Sciatic nerve (tissue), 2 donors: ENCODE measurements at places on chromosomes 3 and 15. TPM values are rescaled to one million over a fixed set of nuclear protein-coding genes. Genes with fewer than 3 reads are reported as not detected.

Gene MINAR1
- total RNA-seq, result 0.98 TPM

Gene CFAP20DC
- 0.49 TPM for total RNA-seq

Gene ZNF106
- total RNA-seq, result 87.8 TPM

Gene DLL4
- total RNA-seq, result 33.3 TPM

Gene NRG4
- total RNA-seq, result 0.27 TPM

Gene ATP13A4
- 1.2 TPM for total RNA-seq

Gene MASP1
- 6.3 TPM for total RNA-seq

Gene UROC1
- total RNA-seq, result not detected

Gene IL17RD
- 14.8 TPM for total RNA-seq

Gene SYNM
- total RNA-seq, result 33.7 TPM

Gene CCK
- not detected for total RNA-seq

Gene MST1R
- total RNA-seq, result 2.7 TPM

Gene LOXL1
- total RNA-seq, result 16.6 TPM

Gene LCTL
- 19.6 TPM for total RNA-seq

Gene EXD1
- not detected for total RNA-seq

Gene SLC28A1
- 0.45 TPM for total RNA-seq

Gene IGDCC3
- total RNA-seq, result not detected

Gene ZIC1
- total RNA-seq, result 3.8 TPM
